RWPE2 (cell line): ENCODE measurements at places on chromosomes 3 and 15.

DNA sequence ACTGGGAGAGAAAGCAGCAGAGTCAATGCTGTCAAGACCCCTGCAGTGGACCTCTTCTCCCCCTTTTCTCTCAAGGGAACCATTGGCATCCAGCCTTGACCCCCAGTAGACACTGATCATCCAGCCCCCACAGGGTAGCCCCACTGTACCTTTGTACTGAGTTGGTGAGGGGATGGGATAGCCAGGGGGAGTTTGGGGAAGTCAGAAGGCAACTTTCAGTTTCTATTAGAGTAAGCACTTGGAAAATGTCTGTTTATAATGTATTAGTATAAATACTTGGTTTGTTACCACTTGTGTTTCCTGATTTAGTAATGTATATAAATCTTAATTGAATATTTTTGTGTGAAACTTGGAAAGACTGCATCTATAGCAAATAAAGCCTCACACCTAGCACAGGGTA lies 25.0 kb downstream of the DAG1 start:
- H3K4me3 ChIP-seq, result no peak overlapping the region
- H3K27me3 ChIP-seq, result no peaks in the 10 kb centered on the region
- no peak for DNase-seq
- H3K4me1 ChIP-seq, result peaks cover 1% of the 10 kb centered on the region
- H3K36me3 ChIP-seq, result peaks cover 4% of the 10 kb centered on the region

DNA sequence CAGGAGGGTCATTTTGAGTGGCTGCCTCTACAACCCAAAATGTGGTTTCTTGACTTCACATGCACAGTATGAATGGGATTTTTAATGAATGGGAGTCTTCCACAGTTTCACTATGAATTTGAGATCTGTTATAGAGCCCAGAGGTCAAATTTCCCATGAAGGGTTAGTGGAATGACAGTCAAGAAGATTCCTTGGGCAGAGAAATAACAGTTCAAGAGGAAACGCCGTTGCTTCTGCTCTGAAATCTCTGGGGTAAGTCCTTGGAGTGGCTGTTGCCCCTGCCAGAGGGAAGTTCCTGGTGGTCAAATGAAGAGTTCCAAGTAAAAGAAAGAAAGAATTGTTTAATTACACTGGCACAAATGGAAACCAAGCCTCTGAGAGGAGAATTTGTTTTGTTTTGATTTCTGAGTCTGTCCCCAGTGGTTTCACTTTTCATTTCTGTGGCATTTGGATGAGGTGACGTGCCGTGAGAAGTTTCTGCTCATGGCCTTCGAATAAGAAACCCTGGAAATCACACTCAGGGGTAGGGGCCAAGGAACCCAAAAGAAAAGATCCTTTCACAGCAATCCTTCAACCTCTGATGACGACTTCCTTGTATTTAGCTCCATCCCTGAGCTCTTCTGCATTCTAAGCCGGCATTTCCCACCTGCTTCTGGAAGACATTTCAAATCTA lies 77.5 kb upstream of the IL12A start:
- H3K27me3 ChIP-seq, result no peaks in the 10 kb centered on the region
- no peaks in the 10 kb centered on the region for H3K4me1 ChIP-seq
- DNase-seq, result no peak
- H3K4me3 ChIP-seq, result no peak overlapping the region
- H3K36me3 ChIP-seq, result no peaks in the 10 kb centered on the region

DNA sequence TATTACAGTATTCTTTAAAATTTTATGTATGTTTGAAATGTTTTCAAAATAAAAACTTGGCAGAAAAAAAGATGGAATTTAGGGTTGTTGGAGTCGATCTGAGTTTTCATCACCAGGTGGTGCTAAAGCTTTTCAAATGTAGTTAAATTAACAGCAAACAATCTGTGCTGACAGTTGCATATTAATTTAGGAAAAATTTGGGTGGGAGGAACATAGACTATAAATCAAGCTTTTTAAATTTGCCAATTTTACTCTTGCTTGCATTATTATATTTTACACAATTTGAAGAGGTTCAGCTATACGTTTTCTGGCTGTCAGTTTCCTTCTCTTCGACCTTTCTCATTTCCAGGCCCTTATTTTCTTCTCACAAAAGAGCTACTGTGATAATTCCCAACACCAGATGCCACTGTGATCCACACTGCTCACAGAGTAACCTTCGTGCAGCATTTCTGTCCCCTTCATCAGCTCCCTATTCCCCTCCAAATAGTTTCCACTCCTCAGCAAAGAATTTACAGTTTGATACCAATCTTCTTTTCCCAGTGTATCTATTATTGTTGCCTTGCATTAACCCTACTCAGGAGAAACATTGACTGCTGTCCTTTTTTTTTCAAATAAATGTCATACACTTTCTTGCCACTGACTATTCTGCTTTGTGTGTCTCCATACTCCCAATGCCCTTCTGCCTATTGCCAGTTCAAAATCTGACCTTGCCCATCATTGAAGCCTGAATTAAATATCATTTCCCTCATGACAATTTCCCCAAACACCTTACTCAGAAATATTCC lies 53.4 kb upstream of the EIF5A2 start:
- no peak overlapping the region for H3K4me3 ChIP-seq
- H3K27ac ChIP-seq, result no peak overlapping the region
- H3K4me1 ChIP-seq, result no peaks in the 10 kb centered on the region
- no peaks in the 10 kb centered on the region for H3K27me3 ChIP-seq
- no peak for DNase-seq
- H3K36me3 ChIP-seq, result no peaks in the 10 kb centered on the region

GRCh38 chr3:152105446-152105845 lies 163.3 kb upstream of the MBNL1 start:
- peaks cover 5% of the 10 kb centered on the region for H3K4me1 ChIP-seq
- H3K27me3 ChIP-seq, result no peaks in the 10 kb centered on the region
- no peak for DNase-seq
- H3K27ac ChIP-seq, result no peak overlapping the region
